ENCODE measurements at places on chromosomes 7 and 10. TPM values are rescaled to one million over a fixed set of nuclear protein-coding genes. Genes with fewer than 3 reads are reported as not detected.

DNA sequence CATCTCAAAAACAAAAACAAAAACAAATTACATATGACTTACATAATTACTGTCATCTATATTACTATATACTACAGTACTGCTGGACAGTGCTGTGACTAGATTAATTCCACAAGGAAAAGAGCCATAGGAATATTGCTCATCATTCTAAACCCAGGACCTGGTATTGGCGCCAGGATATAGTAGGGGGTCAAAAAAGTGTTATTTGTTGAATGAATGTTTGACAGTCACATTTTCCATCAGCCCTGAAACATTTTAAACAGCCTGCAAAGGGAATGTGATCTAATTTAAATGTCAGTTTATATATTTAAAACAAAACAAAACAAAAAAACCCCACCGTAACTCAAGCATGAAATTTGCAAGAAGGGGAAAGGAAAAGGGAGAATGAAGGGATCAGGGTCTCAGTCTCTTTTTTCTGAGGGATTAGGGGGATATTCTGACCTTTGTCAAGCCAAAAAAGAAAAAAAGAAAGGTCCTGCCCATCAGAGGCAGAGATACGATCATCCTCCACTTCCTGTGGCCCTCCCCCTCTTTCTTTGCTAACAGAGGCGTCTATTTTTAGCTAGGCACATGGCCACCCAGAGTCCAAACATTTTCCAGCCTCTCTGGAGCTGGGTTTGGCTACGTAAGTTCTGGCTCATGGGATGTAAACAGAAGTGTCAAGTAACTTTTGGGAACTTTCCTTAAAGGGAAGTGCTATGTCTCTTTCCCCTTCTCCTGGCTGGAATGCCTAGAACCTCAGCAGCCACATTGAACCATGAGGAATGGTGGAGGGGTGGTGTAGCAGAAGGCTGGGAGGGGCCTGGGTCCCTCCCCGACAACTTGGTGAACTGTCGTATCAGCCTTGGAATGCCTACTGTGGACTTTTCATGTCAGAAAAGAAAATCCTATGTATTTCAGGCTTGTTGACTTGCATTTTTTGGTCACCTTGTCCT lies 44.6 kb upstream of the DLG5 start:
- no peak overlapping the region for H3K27ac ChIP-seq
- peaks cover 6% of the 10 kb centered on the region for H3K4me1 ChIP-seq
- no peaks in the 10 kb centered on the region for H3K36me3 ChIP-seq
- no peak overlapping the region for H3K4me3 ChIP-seq
- H3K27me3 ChIP-seq = no peaks in the 10 kb centered on the region
- peak; percentile 3 for DNase-seq

- no peak for DNase-seq
- no peak overlapping the region for H3K4me3 ChIP-seq
Observed at GRCh38 chr7:44159824-44160630, 18.9 kb upstream of the MYL7 start.

- no peak overlapping the region for H3K27ac ChIP-seq
- H3K4me1 ChIP-seq = no peaks in the 10 kb centered on the region
- H3K27me3 ChIP-seq = no peaks in the 10 kb centered on the region
- H3K4me3 ChIP-seq = no peak overlapping the region
Observed at GRCh38 chr10:114547514-114547913, 110.6 kb downstream of the ABLIM1 start.

GRCh38 chr7:76202666-76203030 lies 952 bp downstream of the SRRM3 start:
- H3K4me3 ChIP-seq = no peak overlapping the region
- no peaks in the 10 kb centered on the region for H3K27me3 ChIP-seq
- DNase-seq = no peak
- H3K27ac ChIP-seq = no peak overlapping the region

DNA sequence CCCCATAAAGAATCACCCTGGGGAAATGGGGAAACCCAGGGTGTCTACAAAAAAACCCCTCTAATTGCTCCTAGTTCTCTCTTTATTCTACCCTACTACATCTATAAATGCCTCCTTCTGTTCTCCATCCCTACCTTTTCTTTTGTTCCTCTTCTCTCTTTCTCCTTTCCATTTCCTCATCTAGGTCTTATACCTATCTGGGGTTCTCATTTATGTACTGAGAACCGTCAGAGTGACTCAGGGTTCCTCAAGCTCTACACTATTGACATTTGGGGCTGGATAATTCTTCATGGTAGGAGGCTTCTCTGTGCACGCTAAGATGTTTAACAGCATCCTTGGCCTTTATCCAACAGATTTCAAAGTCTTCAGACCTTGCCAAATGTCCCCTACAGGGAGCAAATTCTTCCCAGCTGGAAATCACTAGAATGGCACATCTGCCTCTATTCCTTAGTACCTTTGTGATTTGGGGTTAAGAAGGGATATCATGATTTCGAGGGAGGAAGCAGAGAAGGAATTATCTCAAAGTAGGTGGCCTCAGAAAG lies 137.4 kb upstream of the PTN start:
- DNase-seq = no peak
- H3K4me1 ChIP-seq = no peaks in the 10 kb centered on the region
- no peak overlapping the region for H3K4me3 ChIP-seq
- no peaks in the 10 kb centered on the region for H3K36me3 ChIP-seq
- no peaks in the 10 kb centered on the region for H3K27me3 ChIP-seq

- H3K27me3 ChIP-seq = no peaks in the 10 kb centered on the region
- H3K4me1 ChIP-seq = no peaks in the 10 kb centered on the region
- H3K27ac ChIP-seq = no peak overlapping the region
- H3K4me3 ChIP-seq = no peak overlapping the region
Observed at GRCh38 chr7:72307566-72307965, 104.6 kb downstream of the CALN1 start.

DNA sequence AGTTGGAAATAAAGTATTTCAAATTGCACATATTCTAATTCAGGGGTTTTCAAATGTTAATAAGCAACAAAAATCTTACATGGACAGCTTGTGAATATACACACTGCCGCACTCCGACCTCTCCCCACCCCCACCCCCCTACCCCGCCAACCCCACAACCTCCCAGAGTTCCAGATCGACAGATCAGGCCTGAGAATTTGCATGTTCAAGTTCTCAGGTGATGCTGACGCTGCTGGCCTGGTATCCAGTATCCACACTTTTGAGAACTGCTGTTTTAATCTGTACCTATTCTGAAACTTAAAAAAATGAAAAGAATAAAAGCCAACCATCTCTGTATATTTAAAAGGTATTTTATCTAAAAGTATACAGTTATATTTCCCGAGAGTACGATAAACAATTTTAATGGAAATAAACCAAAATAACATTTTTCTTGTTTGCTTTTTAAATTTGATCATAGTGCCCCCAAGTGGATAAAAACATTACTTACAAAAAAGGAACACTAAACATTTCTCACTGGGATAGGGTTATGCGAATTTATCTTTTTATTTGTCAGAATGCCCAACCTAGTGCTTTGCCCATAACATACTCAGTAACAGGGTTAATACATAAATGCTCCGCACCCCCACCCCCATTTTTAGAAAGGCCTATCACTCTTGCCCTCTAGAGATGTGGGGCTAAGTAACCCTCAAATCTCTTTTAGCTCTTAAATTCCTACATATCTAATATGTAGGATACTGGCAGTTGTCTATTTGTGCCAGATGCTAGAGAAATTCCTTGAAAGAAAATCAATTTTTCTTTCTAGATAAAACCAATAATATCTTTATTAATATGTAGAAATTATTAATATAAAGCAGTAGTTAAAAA lies 166.3 kb downstream of the RNF133 start:
- H3K27ac ChIP-seq = no peak overlapping the region
- H3K27me3 ChIP-seq = no peaks in the 10 kb centered on the region
- no peak overlapping the region for H3K4me3 ChIP-seq
- H3K4me1 ChIP-seq = no peaks in the 10 kb centered on the region
- DNase-seq = no peak

DNA sequence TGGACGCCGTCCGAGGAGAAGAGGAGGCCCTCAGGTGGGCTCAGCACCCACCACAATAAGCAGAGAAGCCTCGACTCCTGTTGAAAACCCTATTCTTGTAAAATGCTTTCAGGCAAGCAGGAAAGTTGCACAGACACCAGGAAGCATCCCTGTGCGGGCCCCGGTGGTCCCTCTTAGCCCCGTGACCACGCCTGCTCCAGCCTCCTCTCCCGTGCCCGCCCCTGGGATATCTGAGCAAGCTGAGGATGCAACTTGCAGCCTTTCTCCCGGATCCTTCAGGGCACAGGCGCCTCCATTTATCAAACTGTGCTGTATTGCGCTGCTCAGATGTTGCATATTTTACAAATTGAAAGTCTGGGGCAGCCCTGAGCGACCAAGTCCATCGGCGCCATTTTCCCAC lies 72.7 kb downstream of the CFAP46 start:
- no peak for DNase-seq
- H3K27ac ChIP-seq = no peak overlapping the region
- H3K27me3 ChIP-seq = no peaks in the 10 kb centered on the region
- H3K36me3 ChIP-seq = no peaks in the 10 kb centered on the region
- no peaks in the 10 kb centered on the region for H3K4me1 ChIP-seq

DNA sequence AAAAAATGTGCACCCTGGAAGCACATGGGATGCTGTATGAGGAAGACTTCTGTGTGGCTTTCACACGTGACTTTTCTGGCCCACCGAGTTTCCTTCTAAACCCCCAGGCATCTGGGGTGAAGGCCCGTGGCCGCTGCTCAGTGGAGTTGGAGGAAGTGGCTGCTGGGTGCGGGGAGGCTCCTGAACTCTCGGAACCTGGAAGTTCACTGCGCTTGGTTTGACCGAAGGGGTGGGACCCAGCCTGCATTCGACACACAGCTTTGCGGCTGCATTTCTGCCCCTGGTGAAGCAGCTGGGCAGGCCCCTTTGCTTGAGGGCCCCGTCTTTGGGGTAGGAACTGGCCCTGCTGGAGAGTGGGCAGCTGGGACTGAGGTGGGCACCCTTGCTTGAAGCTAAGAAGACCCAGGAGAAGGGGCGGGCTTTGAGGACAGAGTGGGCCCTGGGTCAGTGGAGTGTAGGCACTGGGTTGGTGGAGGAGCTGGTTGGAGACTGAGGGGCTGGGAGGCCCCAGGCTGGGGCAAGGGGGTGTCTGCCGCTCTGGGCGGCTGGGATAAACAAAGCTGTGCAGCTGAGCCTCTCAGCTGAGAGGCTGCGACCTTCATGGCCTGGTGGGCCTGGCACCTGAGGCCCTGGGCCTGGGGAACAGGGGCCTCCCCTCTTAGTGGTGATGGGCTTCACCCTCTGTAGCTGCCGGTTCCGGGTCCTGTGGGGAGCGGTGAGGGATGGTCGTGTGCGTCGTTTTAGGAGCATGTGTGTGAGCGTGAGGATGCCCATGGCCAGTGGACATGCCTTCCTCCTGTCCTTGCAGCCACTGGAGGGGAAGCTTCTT lies 78.0 kb downstream of the INPP5A start:
- H3K4me3 ChIP-seq = no peak overlapping the region
- H3K36me3 ChIP-seq = no peaks in the 10 kb centered on the region
- no peaks in the 10 kb centered on the region for H3K4me1 ChIP-seq
- no peak overlapping the region for H3K27ac ChIP-seq
- H3K27me3 ChIP-seq = no peaks in the 10 kb centered on the region
- DNase-seq = no peak

GRCh38 chr10:31142026-31142425 lies 110.4 kb upstream of the ZNF438 start:
- no peaks in the 10 kb centered on the region for H3K27me3 ChIP-seq
- no peaks in the 10 kb centered on the region for H3K36me3 ChIP-seq
- no peak overlapping the region for H3K27ac ChIP-seq

The SLC39A12 gene
- not detected for total RNA-seq

The SRGN gene
- total RNA-seq = not detected

The TBX20 gene
- total RNA-seq = 2.1 TPM

The CFAP43 gene
- 0.52 TPM for total RNA-seq

The EMX2 gene
- 4.9 TPM for total RNA-seq

Data from Caco-2 (cell line).